Neural progenitor cell (in vitro differentiated cells): ENCODE measurements at places on chromosomes 1 and 21.

GRCh38 chr21:37463083-37463801 lies 96.7 kb downstream of the DYRK1A start:
- DNase-seq, result peak; percentile 37

DNA sequence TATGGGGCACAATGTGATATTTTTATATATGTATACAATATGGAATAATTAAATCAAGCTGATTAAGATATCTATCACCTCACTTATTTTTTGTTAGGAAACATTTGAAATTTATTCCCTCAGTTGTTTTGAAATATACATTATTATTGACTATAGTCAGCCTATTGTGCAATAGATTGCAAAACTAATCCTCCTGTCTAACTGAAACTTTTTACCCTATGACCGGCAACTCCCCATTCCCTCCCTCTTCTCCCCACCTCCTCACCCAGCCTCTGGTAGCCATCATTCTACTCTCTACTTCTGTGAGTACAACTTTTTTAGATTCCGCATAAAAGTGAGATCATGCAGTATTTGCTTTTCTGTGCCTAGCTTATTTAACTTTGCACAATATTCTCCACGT lies 117.7 kb upstream of the SGIP1 start:
- DNase-seq, result no peak

GRCh38 chr21:32114419-32115035 lies 164.3 kb downstream of the MIS18A start:
- DNase-seq, result no peak

GRCh38 chr1:84236256-84236655 lies 65.3 kb upstream of the SAMD13 start:
- DNase-seq, result no peak
